ENCODE measurements at places on chromosomes 3 and 15. TPM values are rescaled to one million over a fixed set of nuclear protein-coding genes. Genes with fewer than 3 reads are reported as not detected.

- H3K27ac ChIP-seq: no peak overlapping the region
- H3K27me3 ChIP-seq: no peaks in the 10 kb centered on the region
- H3K36me3 ChIP-seq: no peaks in the 10 kb centered on the region
- H3K4me3 ChIP-seq: no peak overlapping the region
- no peaks in the 10 kb centered on the region for H3K4me1 ChIP-seq
- no peak for DNase-seq
Observed at GRCh38 chr15:61155741-61156700, 73.1 kb downstream of the RORA start.

DNA sequence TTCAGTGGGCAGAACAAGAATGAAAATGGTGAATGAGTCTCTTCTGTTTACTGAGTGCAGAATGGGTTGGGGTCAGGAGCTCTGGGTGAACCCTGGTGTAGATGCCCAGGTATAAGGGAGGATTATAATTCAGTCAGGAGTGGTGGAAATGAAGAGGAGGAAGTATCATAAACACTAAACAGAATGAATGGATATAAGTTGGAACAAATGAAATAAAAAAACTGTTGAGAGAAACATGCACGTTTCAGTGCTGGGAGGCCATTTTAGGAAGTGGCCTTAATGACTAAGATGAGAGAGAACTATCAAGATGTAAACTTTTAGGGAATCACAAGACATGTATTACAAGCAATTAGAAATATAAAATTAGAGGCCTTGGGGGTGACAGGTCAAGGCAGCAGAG, 32.8 kb upstream of the LEKR1 start:
- no peaks in the 10 kb centered on the region for H3K36me3 ChIP-seq
- DNase-seq: no peak
- H3K27me3 ChIP-seq: no peaks in the 10 kb centered on the region
- no peak overlapping the region for H3K27ac ChIP-seq
- H3K4me3 ChIP-seq: no peak overlapping the region
- no peaks in the 10 kb centered on the region for H3K4me1 ChIP-seq

GRCh38 chr15:61556037-61556648, 327.0 kb upstream of the RORA start:
- no peaks in the 10 kb centered on the region for H3K36me3 ChIP-seq
- no peak overlapping the region for H3K27ac ChIP-seq
- no peaks in the 10 kb centered on the region for H3K27me3 ChIP-seq
- no peak for DNase-seq
- H3K4me3 ChIP-seq: no peak overlapping the region

DNA sequence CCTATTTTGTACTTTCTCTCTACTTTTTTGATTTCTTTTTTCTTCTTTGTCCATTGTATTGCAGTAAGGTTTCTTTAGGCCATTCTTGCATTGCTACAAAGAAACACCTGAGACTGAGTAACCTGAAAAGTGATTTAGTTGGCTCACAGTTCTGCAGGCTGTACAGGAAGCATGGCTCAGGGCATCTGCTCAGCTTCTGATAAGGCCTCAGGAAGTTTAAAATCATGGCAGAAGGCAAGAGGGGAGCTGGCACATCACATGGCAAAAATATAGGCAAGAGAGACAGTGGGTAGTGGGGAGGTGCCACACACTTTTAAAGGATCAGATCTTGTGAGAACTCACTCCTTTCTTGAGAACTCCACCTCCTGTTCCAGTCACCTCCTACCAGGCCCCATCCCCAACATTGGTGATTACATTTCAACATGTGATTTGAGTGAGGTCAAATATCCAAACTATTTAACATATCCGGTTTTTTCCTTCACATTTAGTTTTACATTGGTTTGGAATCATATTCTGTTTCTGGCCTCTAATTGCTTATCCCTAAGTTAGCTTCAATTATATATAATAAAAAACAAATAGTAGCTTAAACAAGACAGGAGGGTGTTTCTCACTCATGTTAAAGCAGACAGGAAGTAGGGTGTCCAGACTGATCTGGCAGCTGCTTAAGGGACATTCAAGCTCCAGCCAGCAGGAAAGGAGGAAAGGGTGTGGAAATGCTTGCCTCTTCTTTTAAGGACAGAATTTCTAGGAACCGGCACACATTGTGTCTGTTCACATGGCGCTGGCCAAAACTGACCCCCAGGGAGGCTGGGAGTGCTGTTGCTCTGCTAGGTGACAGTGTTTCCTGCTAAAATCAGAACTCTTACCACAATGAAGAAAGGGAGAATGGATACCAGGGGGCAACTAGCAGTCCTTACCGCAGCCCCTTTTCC, 28.8 kb upstream of the SKOR1 start:
- DNase-seq: no peak
- no peaks in the 10 kb centered on the region for H3K4me1 ChIP-seq
- H3K36me3 ChIP-seq: peaks cover 1% of the 10 kb centered on the region

DNA sequence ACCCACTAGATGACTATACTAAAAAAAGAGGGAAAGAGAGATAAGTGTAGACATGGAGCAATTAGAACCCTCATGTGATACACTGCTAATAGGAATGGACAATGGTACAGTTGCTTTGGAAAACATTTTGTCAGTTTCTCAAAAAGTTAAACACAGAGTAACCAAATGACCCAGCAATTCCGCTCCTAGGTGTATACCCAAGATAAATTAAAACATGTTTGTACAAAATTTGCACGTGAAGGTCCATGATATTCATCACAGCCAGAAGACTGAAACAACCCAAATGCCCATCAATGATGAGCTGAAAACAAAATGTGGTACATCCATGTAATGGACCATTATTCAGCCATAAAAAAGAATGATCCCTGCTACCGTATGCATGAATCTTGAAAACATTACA, 11.8 kb downstream of the MESP2 start:
- no peak overlapping the region for H3K27ac ChIP-seq
- DNase-seq: no peak
- H3K36me3 ChIP-seq: no peaks in the 10 kb centered on the region
- H3K4me1 ChIP-seq: no peaks in the 10 kb centered on the region

GRCh38 chr3:134432236-134432635, 53.5 kb downstream of the ANAPC13 start:
- no peak overlapping the region for H3K27ac ChIP-seq
- H3K4me1 ChIP-seq: no peaks in the 10 kb centered on the region
- DNase-seq: no peak

DNA sequence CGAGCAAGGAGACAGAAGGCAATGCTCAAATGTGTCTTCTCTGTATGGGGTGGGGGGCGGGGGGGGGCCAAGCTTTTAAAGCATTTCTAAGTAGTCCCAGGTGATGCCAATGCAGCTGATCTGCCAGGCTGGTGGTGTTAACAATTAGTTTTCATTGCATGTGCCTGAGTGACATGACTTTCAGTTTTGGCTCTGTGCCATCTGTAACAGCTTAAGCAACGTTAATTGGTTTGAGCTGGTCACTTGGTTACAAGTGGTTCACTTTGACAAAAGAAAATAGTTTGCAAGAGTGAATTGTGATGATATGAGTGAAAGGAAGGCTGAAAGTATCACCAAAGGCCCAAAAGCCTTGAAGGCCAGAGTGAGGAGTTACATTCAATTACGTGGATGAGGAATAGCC, 26.4 kb upstream of the LRIG1 start:
- H3K36me3 ChIP-seq: no peaks in the 10 kb centered on the region
- no peaks in the 10 kb centered on the region for H3K4me1 ChIP-seq
- H3K4me3 ChIP-seq: no peak overlapping the region
- no peak overlapping the region for H3K27ac ChIP-seq

- no peaks in the 10 kb centered on the region for H3K4me1 ChIP-seq
- DNase-seq: no peak
- H3K27ac ChIP-seq: no peak overlapping the region
Observed at GRCh38 chr15:39211108-39211979, 369.5 kb upstream of the THBS1 start.

Gene CLEC3B
- total RNA-seq: 96.9 TPM

Gene HYAL3
- 2.2 TPM for total RNA-seq

Gene CLCN2
- total RNA-seq: 6.5 TPM

Gene MORC1
- not detected for total RNA-seq

Gene SMCO1
- total RNA-seq: not detected

Gene GRAMD2A
- 0.91 TPM for total RNA-seq

Gene UROC1
- total RNA-seq: not detected

Gene CRYGS
- total RNA-seq: 3.0 TPM

Gene LTF
- 3.2 TPM for total RNA-seq

Gene TM6SF1
- 7.9 TPM for total RNA-seq

Gene THBS1
- total RNA-seq: 270 TPM

Measured in aorta (tissue), 5 donors.